Peyer's patch (tissue), 4 donors: ENCODE measurements at places on chromosomes 2 and 18. TPM values are rescaled to one million over a fixed set of nuclear protein-coding genes. Genes with fewer than 3 reads are reported as not detected.

- DNase-seq, result no peak
These were observed 258.2 kb downstream of the LTBP1 start for GRCh38 chr2:33204945-33205344.

The DAW1 gene
- not detected for total RNA-seq

The AGFG1 gene
- total RNA-seq, result 24.8 TPM

The KIAA2012 gene
- total RNA-seq, result 0.27 TPM

- no peak for DNase-seq
These were observed 115.6 kb upstream of the OTOS start for GRCh38 chr2:240255811-240256703.

GRCh38 chr2:96325041-96325883 is at the start of gene ITPRIPL1:
TSS of gene ITPRIPL1 (plus strand) at chr2:96325317. CDS start at chr2:96325840, 523 bp downstream.
- DNase-seq, result peak; percentile 55

GRCh38 chr2:121695171-121695451 is 41.6 kb downstream of the NIFK start:
- no peak for DNase-seq

DNA sequence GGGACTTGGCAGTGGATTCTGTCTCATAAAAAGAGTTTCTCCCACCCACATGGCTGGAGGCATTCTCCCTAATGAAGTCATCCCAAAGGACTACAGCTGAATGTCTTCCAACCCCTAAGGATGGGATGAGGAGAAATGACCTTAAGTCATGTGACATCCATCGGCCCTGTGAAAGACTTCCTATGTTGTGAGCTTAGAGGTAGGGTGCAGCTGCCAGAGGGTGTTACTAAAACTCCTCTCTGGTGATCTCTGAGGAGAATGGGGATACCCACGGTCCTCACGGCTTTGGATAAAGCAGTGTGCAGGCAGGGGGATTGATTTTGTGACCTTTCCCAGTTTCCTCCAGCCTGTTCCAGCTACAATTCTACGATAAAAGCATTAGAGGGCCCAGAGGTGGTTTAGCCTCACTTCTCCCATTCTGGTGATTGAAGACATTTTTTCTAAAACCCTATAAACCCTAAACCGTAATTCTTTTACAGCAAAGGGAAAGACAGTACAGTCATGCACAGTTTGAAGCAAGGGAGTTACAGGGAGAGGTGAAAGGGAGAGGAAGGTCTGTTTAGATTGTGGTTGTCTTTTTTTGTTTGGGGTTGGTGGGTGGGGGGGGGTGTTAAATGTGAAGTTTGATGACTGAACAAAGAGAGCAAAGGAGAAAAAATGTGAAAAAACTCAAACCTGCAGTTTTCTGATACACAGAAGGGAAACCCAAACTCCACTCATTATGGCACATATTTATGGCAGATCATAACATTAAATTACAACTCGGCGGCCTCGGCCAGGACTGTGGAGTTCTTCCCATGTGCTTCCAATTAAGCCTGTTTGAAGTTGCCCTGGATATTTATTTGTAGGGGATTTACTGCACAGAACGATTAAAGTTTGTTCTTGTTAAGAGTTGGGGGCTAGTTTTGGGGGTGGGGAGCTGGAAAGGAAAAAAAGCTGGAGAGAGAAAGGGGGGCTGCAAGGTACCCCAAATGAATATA is 26.6 kb upstream of the SLC14A2 start:
- no peak for DNase-seq

GRCh38 chr18:68418881-68419280 is 296.0 kb downstream of the TMX3 start:
- DNase-seq, result no peak

GRCh38 chr18:52152036-52152435 is 188.0 kb upstream of the DCC start:
- no peak for DNase-seq

The REG3G gene
- total RNA-seq, result 33.1 TPM

DNA sequence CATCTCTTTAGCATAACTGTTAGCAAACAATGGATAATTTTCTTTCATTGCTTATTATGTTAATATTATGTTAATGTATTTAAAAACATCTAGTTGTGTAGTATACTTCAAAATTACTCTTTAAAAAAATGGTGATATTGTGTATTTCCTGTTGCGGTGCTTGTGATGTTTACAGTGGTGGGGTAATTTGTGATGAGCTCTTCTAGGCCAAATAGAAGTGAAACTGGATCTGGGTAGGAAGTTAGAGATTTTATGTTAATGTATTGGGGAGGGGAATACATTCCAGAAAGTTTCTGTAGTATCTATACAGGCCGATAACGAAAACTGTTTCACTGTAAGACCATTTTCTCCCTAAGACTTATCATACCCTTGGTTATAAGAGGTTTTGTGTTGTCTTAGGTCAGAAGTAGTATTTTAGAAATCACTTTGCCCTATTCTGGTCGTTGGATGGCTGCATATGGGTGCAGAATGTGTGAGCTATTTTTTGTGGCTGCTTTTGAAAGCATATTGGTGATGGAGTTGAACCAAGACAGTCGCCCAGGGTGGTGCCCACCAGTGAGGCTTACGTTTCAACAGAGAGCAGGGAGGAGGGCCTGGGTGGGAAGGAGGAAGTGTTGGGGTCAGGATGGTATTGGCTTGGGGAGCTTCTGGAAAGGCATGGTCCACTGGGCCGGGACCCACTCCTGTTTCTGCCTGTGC is 5.8 kb downstream of the TSHZ1 start:
- no peak for DNase-seq

DNA sequence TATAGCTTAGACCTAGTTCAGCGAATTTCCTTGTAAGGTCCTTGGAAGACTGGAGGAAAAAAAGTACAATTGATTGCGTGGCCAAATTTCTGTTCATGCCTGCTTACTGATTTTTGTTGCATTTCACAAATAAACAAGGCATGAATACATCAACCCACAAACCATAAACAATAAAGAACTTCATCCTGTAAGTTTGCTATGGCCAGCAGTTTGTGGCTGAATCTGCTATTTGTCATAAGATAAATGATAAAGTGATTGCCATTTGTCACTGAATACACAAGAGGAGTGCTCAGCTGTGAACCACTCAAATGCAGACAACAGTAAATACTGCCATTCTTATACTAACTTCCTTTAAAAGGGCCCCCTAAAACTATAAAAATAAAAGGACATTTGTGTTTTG is 259.5 kb downstream of the CCDC178 start:
- no peak for DNase-seq

GRCh38 chr2:201642086-201642578 is 1.2 kb downstream of the TMEM237 start:
- DNase-seq, result no peak

DNA sequence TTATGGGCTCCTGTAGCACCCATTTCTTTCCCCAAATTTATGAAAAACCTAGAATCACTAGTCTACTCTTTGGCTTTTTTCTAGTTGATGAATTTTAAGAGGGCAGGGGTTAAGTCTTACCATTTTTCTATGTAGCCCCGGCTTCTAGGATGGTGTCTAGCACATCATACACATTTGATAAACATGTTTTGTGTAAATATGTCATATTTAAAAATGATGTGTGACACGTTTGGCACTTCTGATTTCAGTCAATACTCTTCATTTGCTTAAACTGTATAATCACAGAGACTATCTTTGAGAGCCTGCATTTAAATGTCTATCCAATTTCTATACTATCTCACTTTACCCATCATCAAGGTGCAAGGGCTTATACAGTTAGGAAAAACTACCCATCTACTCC is 331.1 kb downstream of the TDRD15 start:
- no peak for DNase-seq
